ENCODE measurements at places on chromosomes 1 and 21.
A peak's percentile ranks its signal among the peaks of the same experiment; 100 is the strongest.

DNA sequence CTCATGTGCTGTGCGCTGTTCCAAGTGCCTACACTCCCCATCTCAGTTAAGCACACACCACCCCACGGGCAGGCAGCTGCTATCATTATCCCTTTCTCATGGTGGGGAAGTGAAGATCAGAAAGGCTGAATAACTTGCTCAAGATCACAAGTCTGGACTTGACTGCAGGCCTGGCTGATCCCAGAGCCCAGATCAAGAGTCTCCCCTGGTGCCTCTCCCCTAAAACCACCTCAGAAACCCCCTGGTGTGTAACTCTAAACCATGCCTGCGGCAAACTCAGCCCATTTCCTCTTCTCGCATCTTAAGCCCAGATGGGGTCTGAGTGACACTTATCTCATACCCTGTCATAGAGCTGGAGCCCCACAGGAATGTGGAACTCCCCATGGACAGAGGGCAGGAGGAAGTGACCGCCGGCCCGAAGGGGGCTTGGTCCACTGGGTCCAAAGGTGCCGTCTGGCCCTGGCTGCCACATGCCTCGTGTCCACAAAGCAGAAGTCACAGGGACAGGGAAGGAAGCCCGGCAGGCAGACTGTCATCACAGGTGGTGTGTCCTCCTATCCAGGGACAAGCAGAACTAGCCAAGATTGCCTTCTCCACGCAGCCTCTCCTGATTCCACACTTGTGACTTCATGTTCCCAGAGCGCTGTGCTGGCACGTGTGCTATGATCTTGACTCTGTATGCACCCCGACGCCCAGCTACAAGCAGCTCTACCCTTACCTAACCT, 92.1 kb downstream of the SYF2 start:
- DNase-seq: no peak

- DNase-seq: no peak
Observed at GRCh38 chr1:1421147-1421906, at the start of gene ANKRD65. Gene ANKRD65, minus strand, starts transcription at chr1:1421276. Its CDS starts 271 bp downstream, at chr1:1421005.

DNA sequence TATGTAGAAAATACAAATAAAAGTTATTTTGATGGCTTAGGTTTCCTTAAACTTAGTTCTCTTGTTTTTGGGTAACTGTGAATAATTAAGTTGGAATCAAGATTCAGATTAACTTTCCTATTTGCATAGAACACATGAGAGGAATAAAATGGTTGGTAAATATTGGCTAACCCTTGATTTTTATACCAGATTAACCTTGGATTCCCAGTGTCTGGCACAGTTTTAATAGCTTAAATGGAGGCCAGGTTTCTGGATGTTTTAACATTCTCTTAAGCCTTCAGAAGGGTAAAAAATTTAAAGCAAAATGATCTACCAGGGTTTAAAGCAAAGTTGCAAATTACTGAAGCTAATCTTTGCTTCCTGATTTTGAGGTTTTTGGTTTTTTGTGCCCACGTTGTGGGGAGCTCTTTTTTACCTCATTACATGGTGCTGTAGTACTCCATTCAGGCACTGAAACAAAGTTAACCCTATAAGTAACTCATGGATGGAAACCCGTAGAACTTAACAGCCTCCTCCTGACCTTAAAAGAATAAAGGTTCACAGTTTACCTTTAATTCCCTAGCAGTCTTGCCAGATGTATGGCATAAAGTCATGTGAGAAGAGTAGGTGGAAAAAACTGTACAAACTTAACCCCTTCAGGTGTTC, 8.4 kb upstream of the SPATA1 start:
- DNase-seq: no peak

GRCh38 chr1:182739545-182739944, 50.0 kb upstream of the NPL start:
- DNase-seq: no peak

DNA sequence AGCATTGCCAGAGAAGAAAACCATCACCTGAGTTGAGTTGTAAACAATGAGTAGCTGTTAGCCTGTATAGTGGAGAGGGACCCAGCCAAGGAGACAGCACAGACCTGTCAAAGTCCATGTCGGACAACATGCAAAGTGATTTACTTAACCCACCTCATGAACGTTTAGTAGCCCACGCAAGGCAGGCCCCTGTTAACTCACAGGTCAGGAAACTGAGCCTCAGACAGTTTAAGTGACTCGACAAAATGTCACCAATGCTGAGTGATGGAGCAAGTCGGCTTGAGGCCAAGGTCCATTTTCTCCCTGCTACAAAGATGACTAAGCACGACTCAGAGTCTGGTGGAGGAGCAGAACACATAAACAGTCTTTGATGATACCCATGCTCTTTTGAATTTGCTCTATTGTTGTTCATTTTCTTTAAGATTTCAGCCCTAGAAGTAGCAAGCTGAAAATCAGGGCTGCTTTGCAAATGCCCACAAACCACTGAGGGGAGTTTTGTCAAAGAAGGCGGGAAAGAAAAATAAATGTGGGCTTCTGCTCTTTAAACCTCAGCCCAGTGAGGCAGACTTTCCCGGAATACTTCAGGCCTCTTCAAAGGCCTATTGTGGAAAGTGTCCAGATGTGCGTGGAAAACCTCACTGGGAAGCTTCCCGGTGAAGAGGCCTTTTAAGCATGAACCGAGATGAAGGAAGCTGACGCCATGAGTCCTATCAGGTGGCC, 83.8 kb upstream of the HOOK1 start:
- DNase-seq: peak; percentile 82
